ENCODE measurements at places on chromosomes 7 and 10. TPM values are rescaled to one million over a fixed set of nuclear protein-coding genes. Genes with fewer than 3 reads are reported as not detected.

The ASZ1 gene
- not detected for total RNA-seq

The UFSP1 gene
- total RNA-seq: 3.8 TPM

The PRKG1 gene
- total RNA-seq: not detected

The SOSTDC1 gene
- not detected for total RNA-seq

The CALML5 gene
- total RNA-seq: not detected

Data from OCI-LY7 (cell line).